ENCODE measurements at places on chromosomes 2 and 18.

DNA sequence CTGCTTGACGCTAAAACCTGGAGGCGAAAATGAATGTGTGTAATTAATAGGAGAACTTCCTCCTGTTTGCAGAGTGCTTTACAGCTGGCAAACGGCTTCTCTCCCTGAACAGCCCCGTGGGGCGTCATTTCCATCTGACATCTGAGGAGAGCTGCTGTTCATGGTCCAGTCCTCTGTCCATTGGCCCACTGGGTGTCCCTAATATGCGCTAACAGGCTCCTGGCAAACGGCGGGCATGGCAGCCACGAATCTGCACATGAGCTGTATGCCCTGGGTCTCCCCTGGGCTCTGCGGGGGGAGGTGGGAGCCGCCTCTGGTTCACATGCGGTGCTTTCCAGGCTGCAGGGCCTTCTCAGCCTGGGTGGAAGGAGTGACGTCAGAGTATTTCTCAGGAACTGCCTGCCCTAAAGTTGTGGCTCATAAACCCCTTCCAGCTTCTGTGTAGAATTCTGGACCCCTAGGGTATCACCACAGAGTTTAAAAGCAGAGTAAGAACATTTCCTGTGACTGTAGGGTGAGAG lies 73.2 kb downstream of the LRRFIP1 start:
- no peak for DNase-seq

- DNase-seq, result no peak
Observed at GRCh38 chr2:108029912-108030311, 43.6 kb downstream of the SLC5A7 start.

DNA sequence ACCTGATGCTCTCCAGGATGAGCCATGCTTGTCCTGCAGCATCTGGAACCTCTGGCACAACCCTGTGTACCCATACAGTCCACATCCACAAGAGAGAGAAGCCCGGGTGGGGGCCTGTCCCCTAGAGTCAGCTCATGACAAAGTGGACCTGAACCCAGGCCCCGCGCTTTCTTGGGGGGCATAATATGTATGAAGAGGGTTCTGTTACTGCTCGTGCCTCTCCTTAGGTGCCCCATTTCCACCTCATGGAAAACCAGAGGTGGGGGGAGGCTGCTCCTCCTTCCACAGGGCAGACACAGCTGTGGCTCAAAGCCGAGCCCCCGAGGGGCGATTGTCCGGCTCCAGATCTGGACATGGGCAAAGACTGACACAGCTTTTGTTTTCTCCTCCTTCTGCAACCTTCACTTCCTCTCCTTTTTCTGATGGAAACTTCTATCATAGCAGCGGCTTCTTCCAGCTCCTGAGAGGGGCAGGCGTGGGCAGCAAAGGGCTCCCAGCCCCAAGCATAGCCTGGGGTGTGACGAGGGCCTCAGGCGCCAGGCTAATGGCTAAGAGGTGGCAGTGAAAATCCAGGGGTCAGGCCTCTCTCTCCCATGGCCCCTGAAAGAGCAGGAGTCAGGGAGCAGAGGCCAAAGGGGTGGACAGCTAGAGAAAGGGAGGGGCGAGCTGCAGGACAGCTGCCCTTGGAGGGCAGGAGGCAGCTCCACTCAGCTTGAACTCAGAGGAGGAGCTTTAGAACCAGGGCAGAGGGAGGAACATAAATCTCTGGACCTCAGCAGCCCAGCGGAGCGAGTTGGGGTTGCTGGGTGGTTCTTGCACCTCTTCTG lies 155.5 kb downstream of the ZFP36L2 start:
- no peak for DNase-seq

GRCh38 chr2:29751390-29751789 lies 170.0 kb downstream of the ALK start:
- no peak for DNase-seq

GRCh38 chr18:46310675-46311345 lies 206.6 kb downstream of the HAUS1 start:
- DNase-seq, result no peak

- DNase-seq, result no peak
Observed at GRCh38 chr2:85398426-85399182, 11.6 kb downstream of the CAPG start.

GRCh38 chr2:237222178-237222577 lies 136.5 kb downstream of the COPS8 start:
- DNase-seq, result no peak

GRCh38 chr2:61419129-61419528 lies 51.8 kb downstream of the USP34 start:
- DNase-seq, result no peak

GRCh38 chr18:66792466-66792865 lies 188.6 kb upstream of the CDH19 start:
- DNase-seq, result no peak

GRCh38 chr2:38512211-38512610 lies 90.5 kb downstream of the HNRNPLL start:
- DNase-seq, result no peak

- no peak for DNase-seq
Observed at GRCh38 chr2:17136877-17137276, 381.4 kb downstream of the RAD51AP2 start.

GRCh38 chr2:74497777-74498499 lies 1.5 kb downstream of the LBX2 start:
- no peak for DNase-seq

- DNase-seq, result no peak
Observed at GRCh38 chr2:207845202-207845864, 75.6 kb upstream of the FZD5 start.

Data from AG04449 (cell line).